Adipose tissue (tissue), 3 donors: ENCODE measurements at places on chromosomes 6 and 20. TPM values are rescaled to one million over a fixed set of nuclear protein-coding genes. Genes with fewer than 3 reads are reported as not detected.

The SGK1 gene
- 110 TPM for polyA plus RNA-seq

The PRR18 gene
- 0.56 TPM for polyA plus RNA-seq

The FHL5 gene
- 2.6 TPM for polyA plus RNA-seq

The SLC22A7 gene
- not detected for polyA plus RNA-seq

The ZNF334 gene
- polyA plus RNA-seq, result 2.3 TPM

The CD164 gene
- 182 TPM for polyA plus RNA-seq

The CCN6 gene
- not detected for polyA plus RNA-seq

The HAO1 gene
- not detected for polyA plus RNA-seq

The PMEPA1 gene
- polyA plus RNA-seq, result 134 TPM

The RIMS4 gene
- 1.8 TPM for polyA plus RNA-seq

The ULBP1 gene
- polyA plus RNA-seq, result 0.16 TPM

The ETV7 gene
- 0.55 TPM for polyA plus RNA-seq

The THBS2 gene
- 2.6 TPM for polyA plus RNA-seq

The EPPIN gene
- not detected for polyA plus RNA-seq

The DYNLT1 gene
- 155 TPM for polyA plus RNA-seq

The AKAP12 gene
- polyA plus RNA-seq, result 56.7 TPM

The TMEM170B gene
- 3.3 TPM for polyA plus RNA-seq

The FOXF2 gene
- polyA plus RNA-seq, result 1.2 TPM

The COL9A3 gene
- 8.1 TPM for polyA plus RNA-seq

The FNDC11 gene
- polyA plus RNA-seq, result 0.17 TPM

The DSTN gene
- 295 TPM for polyA plus RNA-seq

The DEFB132 gene
- 1.2 TPM for polyA plus RNA-seq

The SLC22A23 gene
- polyA plus RNA-seq, result 4.9 TPM

The NUP43 gene
- polyA plus RNA-seq, result 7.0 TPM

The AKIRIN2 gene
- 10.1 TPM for polyA plus RNA-seq
